Stimulated activated CD4-positive, alpha-beta T cell treated with anti-CD3 and anti-CD28 coated beads, Interleukin-12 subunit alpha, Interleukin-12 subunit beta, amount 100 ng/mL, for 4 hours (primary cell): ENCODE measurements at places on chromosomes 2 and 18.

GRCh38 chr2:37720533-37721200 lies 49.2 kb upstream of the CDC42EP3 start:
- no peak for DNase-seq

DNA sequence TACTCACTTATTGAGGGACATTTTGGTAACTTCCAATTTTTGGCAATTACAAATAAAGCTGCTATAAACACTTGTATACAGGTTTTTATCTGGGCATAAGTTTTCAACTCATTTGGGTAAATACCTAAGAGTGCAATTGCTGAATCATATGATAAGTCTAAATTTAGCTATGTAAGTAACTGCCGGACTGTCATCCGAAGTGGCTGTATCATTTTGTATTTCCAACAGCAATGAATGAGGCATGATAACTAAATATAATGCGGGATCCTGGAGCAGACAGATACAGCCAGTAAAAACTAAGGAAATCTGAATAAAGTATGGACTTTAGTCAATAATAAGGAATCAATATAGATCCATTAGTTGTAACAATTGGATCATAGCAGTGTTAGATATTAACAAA lies 156.5 kb upstream of the RMP24 start:
- DNase-seq: no peak

- DNase-seq: no peak
Measured at GRCh38 chr2:183000846-183001245, 37.4 kb downstream of the NCKAP1 start.

GRCh38 chr18:715626-716025 lies 3.2 kb upstream of the ENOSF1 start:
- no peak for DNase-seq

DNA sequence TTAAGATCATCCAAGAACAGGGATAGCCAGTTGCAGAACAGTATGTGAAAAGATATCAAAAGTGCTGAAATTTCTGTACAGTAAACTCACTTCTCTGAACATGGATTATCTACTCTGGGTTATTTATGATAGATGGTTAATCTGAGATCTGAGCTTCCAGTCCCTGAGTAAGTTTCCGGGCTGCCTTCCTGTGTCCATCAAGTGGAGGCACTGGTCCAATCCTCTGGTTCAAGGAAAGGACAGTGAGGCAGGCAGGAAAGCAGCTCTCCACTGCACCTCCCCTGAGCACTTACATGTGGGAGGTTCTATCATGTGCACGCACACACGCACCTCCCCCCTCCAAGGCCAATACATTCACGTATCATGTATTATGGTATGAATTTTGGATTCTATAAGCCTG lies 32.5 kb downstream of the GPR45 start:
- DNase-seq: no peak
